ENCODE measurements at places on chromosomes 2 and 18. TPM values are rescaled to one million over a fixed set of nuclear protein-coding genes. Genes with fewer than 3 reads are reported as not detected.

Gene C2orf78
- total RNA-seq = not detected

Gene PROM2
- total RNA-seq = 2.3 TPM

Gene ZSWIM2
- total RNA-seq = not detected

Gene ANO7
- total RNA-seq = not detected

Gene SH2D6
- total RNA-seq = not detected

Gene PKP4
- total RNA-seq = 29.3 TPM

Gene RTP5
- not detected for total RNA-seq

Gene MOGAT1
- total RNA-seq = not detected

Gene IL36B
- not detected for total RNA-seq

Gene EML6
- 1.4 TPM for total RNA-seq

Gene EFHD1
- 8.7 TPM for total RNA-seq

Gene RPRM
- 26.0 TPM for total RNA-seq

Gene ZBTB7C
- 0.71 TPM for total RNA-seq

Gene CROCC2
- total RNA-seq = not detected

Gene ATOH8
- 18.5 TPM for total RNA-seq

Gene ADNP2
- total RNA-seq = 13.2 TPM

Gene MXD1
- 7.5 TPM for total RNA-seq

Gene GEN1
- total RNA-seq = 2.8 TPM

Gene ITGB6
- not detected for total RNA-seq

Gene BOLL
- not detected for total RNA-seq

Gene NEB
- 1.4 TPM for total RNA-seq

Gene MDH1B
- total RNA-seq = 2.2 TPM

Gene RRM2
- total RNA-seq = 4.3 TPM

Gene KIF5C
- total RNA-seq = 7.3 TPM

Gene CXCR2
- total RNA-seq = not detected

Gene CBLN2
- total RNA-seq = 4.6 TPM

Gene CHAC2
- 0.68 TPM for total RNA-seq

Gene ALPI
- total RNA-seq = not detected

Gene RAB27B
- total RNA-seq = 1.4 TPM

Gene ZNF521
- total RNA-seq = 12.0 TPM

Gene MERTK
- 14.4 TPM for total RNA-seq

Gene IL36A
- total RNA-seq = not detected

Gene ALPG
- not detected for total RNA-seq

Gene HOXD10
- 16.6 TPM for total RNA-seq

Gene TM4SF20
- total RNA-seq = not detected

Gene CCDC148
- not detected for total RNA-seq

Gene TLX2
- 1.6 TPM for total RNA-seq

Gene CDH20
- under 0.01 TPM for total RNA-seq

Gene MRPL44
- total RNA-seq = 21.9 TPM

Gene MEP1B
- total RNA-seq = not detected

Gene STARD6
- total RNA-seq = not detected

Gene GCA
- total RNA-seq = 11.1 TPM

Gene CMPK2
- 1.8 TPM for total RNA-seq

Gene GALNT13
- 2.5 TPM for total RNA-seq

Gene PIEZO2
- total RNA-seq = 24.3 TPM

All from sigmoid colon (tissue), 7 donors.